ENCODE measurements at places on chromosomes 13 and 19.

- DNase-seq = no peak
Measured at GRCh38 chr19:29404951-29405727, 120.7 kb upstream of the VSTM2B start.

GRCh38 chr13:110521296-110521680, 40.2 kb downstream of the RAB20 start:
- DNase-seq = no peak

- no peak for DNase-seq
Measured at GRCh38 chr19:953445-954271, 27.8 kb downstream of the ARID3A start.

DNA sequence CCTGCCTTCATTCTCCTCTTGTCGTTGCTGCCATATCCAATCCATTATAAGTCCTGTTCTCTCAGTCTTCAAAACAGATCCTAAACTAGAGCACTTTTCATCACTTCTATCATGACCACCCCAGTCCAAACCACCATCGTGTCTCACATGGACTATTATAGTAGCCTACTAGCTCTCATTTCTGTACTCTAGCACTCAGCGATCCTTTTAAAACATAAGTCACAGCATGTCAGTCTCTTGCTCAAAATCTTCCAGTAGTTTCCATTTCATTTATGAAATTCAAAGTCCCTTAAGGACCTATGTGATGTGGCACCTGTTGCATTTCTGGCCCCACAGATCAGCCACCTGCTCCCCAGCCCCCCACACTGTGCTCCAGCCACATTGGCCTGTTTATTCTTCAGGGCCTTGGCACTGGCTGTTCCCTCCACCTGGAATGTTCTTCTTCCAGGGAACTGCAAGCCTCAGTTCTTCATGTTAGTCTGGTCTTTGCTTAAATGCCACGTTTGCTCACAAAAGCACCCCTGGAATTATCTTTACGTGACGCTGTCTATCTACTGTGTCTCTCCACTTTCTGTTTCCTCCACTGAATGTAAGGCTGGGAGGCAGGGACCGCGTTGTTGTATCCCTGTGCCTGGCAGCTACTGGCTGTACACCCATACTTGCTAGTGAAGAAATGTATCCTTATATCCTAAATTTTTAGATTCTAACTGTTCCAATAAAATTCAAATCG, 64.3 kb downstream of the MBNL2 start:
- no peak for DNase-seq

- DNase-seq = no peak
Measured at GRCh38 chr13:51589793-51590192, 5.5 kb downstream of the WDFY2 start.

DNA sequence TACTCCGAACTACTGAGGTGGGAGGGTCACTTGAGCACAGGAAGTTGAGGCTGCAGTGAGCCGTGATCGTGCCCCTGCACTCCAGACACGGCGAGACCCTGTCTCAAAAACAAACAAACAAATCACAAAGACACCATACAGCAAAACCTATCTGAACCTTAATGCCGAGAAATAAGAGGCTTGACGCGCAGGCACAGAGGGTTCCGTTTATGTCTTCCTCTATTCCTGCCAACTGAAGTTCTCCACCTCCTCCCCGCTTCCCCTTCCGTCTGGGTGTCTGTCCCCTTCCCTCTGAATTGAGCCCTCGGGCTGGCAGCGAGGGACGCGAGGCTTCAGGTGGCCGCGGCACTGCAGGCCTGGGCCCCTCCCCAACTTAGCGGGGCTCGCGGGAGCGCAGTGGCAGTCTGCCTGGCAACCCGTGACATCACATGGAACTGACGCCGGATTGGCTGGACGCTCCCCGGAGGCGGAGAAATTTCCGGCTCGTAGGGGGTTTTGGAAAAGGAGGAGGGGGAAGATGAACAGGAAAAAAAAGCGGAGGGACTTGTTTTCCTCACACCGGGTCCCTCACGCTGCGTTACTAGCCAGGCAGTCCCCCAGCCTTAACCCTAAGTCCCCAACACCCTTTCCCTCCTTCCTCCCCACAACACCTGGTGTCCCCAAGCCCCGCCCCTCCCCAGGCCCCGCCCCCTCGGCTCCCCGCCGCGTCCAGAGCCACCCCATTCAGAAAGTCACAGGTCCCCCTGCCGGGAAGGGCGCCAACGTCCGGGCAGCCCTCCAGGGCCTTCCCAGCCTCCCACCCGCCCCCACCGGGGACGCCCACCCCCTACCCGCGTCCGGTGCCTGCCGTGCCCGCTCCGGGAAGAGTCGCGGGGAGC, 1.1 kb upstream of the MYBPC2 start:
- DNase-seq = peak; percentile 76

- peak; percentile 43 for DNase-seq
Measured at GRCh38 chr19:41395355-41395754, 1.8 kb downstream of the EXOSC5 start.

GRCh38 chr19:10145031-10145430, 25.3 kb upstream of the EIF3G start:
- DNase-seq = no peak

DNA sequence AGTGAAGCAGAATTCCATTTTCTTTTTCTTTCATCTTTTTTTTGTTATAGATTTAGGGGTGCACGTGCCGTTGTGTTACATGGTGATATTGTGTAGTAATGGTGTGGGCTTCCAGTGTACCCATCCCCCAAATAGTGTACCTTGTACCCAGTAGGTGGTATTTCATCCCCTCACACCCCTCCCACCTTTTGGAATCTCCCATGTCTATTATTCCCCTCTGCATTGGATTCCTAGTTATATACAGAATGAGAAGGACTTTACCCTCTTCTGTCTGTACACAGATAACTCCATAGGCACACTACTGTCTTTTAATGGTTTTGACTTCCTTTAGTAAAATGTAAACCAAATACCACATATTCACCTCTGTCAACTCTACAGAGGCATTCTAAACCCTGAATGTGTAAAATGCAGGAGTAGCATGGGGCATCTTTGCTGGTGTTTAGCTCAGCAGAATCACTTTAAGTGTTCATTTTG, 28.0 kb downstream of the FRY start:
- no peak for DNase-seq

DNA sequence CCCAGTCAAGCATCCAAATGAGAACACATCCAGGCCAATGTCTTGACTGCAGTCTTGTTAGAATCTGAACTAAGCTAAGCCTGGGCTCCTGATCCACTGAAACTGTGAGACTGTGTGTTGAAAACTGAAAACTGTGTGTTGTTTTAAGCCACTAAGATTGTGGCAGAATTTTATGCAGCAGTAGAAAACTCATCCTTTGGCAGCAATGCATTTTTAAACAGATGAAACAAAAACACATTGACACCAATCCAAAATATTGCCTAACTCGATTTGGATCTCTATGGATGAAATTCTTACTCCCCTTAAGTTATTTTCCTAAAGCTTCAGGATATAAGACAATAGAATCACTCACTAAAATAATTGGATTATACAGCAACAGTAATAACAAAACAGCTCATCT, 202.3 kb upstream of the KLF12 start:
- no peak for DNase-seq

DNA sequence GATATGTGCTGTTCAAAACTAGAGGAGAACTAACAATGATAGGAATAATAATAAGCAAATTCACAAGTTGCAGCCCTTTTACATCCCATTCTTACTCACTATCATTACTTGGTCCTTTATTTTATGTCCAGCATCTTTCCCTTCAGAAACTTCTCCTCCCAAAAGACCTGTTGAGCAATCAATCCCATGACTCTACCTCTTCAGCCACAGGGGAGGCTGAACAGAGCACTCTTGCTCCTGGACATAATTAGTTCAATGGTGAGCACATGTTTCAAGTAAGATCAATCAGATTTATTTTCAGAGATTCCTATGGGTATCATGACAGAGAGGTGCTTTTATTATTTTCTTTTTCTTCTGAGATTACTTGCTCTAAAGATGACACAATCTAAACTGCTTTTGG, 260.0 kb downstream of the COG6 start:
- DNase-seq = no peak

- DNase-seq = no peak
Measured at GRCh38 chr19:46147166-46147740, 785 bp upstream of the IGFL2 start.

- no peak for DNase-seq
Measured at GRCh38 chr13:93466502-93467036, 240.0 kb downstream of the GPC6 start.

DNA sequence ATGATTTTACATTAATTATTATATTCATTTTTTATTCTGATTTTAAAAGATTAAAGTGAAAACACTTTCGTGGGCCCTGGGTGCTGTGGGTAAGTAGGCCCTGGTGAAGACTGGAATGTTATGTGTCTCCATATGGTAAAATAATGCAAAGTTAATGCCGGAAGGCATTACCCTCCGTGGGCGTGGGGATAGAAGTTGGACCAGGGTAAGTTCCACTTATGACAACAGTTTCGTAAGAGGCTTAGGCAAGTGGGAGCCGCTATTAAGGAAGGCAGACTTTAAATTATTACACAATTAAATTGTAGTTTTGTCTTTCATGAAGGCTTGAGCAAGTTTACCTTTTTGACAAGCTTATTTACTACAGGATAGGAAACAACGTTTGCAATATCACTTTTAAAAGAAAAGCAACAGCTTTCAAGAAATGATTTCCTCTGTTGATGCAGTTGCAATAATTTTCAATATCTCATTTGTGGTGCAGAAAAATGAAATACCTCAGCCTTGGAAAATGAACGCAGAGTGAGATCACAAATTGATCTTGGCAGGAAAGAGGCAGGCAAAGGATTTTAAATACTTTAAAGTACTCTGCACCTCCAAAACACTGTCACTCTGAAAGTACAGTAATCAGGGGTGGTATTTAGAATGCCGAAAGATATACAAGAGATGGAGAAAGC, 310.6 kb downstream of the DCT start:
- DNase-seq = no peak
